Tongue (tissue), 3 donors: ENCODE measurements at places on chromosomes 2 and 18. TPM values are rescaled to one million over a fixed set of nuclear protein-coding genes. Genes with fewer than 3 reads are reported as not detected.
A peak's percentile ranks its signal among the peaks of the same experiment; 100 is the strongest.

DNA sequence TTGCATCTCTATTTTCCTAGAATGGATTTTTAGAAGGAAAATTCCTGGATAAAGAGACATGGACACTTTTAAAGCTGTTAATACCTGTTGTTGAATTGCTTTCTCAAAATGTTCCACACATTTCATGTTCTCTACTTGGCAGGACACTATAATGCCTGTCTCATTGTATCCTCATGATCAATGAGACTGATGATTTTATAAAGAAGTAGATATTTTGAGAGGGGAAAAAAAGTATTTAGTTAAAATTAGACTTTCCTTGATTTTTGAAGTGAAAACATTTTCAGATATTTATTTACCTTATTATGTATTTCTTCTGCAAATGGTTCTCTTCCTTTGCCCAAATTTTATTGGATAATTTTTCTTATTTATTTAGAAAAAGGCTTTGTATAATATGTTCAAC is 242.5 kb downstream of the MYCN start:
- DNase-seq, result no peak

DNA sequence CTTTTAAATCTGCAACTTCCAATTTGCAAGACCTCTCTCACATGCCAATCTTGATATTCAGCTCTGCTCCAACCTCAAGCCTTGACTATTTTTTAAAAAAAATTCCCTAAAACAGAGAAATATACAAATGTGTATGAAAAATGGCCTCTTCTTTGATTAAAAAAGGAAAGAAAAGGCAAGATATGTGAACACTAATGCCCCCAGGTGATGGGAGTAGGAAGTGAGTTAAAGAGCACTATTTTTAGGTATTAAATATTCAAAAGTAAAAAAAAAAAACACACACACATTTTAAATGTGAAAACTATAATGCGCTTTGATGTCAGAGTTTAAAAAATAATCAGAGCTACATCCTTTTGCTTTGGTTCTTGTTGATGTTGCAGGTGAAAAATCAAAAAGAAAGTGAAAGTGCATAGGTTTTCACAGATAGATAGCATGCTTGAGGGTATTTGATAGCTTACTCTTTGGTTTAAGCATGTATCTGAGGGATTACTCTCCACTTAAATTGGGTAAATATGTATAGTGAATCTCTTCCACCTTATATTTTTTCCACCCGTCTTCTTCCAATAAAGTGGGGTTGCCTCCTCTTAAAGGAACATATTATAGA is 406.0 kb upstream of the POU3F3 start:
- peak; percentile 8 for DNase-seq

- no peak for DNase-seq
Measured at GRCh38 chr2:46422717-46423394, 56.5 kb upstream of the TMEM247 start.

The XDH gene
- total RNA-seq, result 0.21 TPM

- DNase-seq, result no peak
Measured at GRCh38 chr2:100409975-100410647, 7.4 kb downstream of the CHST10 start.

- no peak for DNase-seq
Measured at GRCh38 chr2:111066062-111066593, 54.6 kb upstream of the BCL2L11 start.

GRCh38 chr2:1488181-1488671 is 75.0 kb downstream of the TPO start:
- DNase-seq, result no peak

- no peak for DNase-seq
Measured at GRCh38 chr2:102276549-102277201, 34.7 kb upstream of the IL1RL1 start.

GRCh38 chr2:201448061-201448460 is 3.2 kb downstream of the TRAK2 start:
- no peak for DNase-seq
